ENCODE measurements at places on chromosomes 2 and 18.

GRCh38 chr2:230902180-230902899, 22.7 kb downstream of the GPR55 start:
- peak; percentile 65 for DNase-seq

- DNase-seq: no peak
Measured at GRCh38 chr2:119011162-119011909, 69.3 kb downstream of the MARCO start.

DNA sequence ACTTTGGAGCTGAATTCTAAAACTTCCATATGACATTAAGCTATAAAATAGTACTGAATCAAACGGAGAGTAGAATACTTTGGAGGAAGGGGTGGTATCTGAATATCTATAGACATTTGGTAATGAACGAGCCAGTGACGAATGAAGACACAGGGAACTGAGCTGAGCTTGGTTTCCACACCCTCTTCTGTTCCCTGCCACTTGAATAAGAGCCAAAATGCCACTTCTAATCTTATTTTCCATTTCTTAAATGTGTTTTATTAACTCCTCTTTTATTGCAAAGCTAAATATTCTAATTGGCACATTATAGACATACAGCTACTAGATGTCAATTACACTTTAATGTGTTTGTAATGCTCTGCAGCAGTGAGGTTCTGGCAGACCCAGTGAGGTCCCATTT, 76.1 kb downstream of the AFF3 start:
- DNase-seq: no peak

DNA sequence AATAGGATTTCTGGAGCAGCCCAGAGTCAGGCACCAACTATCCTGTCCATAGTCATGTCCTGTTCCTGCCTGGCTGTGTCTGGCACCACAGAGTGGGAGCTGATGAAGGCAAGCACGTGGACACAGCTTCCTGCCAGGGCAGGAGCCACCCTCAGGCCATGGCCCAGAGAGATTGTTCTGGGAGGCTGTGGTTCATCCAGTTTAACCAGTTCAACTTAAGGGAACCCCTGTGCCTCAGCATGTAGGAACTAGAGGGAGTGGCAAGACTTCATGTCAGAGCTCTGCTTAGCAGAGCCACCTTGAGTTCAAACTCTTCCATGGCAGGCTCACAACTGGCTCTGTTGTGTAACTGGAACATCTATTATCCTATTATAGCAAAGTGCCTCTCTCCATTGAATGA, 73.2 kb upstream of the NCKAP5 start:
- DNase-seq: no peak

- DNase-seq: no peak
Measured at GRCh38 chr2:219218732-219219701, at the start of gene ABCB6. Gene ABCB6, minus strand, starts transcription at chr2:219218958. Its CDS starts 285 bp downstream, at chr2:219218673.

GRCh38 chr2:186349508-186349907, 136.6 kb upstream of the ZC3H15 start:
- peak; percentile 1 for DNase-seq

DNA sequence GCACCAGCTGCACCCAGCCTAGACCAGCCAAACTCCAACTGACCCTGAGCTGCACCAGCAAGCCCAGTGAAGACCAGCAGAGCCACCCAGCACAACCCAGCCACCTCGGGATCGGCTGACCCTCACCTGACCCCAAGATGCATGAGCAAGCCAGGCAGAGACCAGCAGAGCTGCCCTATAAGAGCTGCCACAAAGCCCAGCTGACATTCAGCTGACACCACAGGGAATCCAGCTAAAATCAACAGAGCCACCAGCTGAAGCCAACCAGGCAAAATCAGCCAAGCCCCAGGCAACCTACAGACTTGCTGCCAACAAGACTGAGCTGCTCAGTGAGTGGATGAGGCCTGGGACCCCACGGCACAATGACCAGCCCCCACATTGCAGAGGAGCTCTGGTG, 54.6 kb downstream of the CYP27C1 start:
- DNase-seq: no peak

DNA sequence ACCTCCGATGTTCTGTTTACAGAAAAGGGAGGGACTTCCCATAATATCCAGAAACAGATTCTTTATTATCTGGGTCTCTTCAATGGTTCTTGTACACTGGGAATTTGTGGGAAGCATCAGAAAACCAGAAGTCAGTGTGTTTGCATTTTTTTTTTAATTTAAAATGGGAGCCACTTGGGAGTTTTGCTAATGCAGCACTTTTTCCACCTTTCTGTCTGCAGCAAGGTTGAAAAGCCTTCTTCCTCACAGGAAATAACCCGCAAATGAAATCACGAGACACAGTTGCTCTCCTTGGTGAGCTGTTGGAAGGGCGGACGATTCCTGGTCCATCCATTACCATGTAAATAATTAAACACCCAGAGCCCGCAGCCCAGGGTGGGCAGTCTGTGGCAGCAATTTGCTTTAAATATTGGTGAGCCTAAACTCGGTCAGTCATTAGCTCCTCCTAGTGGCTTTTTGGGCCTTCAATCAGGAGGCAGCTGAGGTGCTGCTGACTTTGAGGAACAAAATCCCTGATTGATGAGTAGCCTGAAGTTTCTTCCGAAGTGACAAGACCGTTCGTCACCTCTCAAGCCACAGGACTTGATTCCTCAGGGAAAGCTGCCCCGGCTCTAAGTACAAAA, 471.5 kb downstream of the EPHA4 start:
- DNase-seq: no peak

DNA sequence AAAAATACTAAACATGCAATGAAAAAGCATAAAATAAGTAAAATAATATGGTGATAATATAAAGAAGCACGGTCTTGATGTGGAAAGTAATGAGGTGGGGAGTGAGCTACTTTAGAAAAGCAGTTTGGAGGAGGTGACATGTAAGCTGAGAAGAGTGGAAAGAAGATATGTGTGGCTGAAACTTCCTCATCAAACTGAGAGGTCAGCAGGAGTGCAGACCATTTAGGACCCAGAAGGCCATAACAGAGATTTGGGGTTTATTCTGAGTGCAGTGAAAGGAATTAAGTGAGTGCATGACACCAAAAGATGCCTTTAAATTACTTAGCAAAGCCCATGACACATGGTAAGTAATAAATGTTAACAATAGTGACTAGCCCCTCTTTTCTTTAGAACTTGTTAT, 24.4 kb upstream of the TMEM182 start:
- no peak for DNase-seq

DNA sequence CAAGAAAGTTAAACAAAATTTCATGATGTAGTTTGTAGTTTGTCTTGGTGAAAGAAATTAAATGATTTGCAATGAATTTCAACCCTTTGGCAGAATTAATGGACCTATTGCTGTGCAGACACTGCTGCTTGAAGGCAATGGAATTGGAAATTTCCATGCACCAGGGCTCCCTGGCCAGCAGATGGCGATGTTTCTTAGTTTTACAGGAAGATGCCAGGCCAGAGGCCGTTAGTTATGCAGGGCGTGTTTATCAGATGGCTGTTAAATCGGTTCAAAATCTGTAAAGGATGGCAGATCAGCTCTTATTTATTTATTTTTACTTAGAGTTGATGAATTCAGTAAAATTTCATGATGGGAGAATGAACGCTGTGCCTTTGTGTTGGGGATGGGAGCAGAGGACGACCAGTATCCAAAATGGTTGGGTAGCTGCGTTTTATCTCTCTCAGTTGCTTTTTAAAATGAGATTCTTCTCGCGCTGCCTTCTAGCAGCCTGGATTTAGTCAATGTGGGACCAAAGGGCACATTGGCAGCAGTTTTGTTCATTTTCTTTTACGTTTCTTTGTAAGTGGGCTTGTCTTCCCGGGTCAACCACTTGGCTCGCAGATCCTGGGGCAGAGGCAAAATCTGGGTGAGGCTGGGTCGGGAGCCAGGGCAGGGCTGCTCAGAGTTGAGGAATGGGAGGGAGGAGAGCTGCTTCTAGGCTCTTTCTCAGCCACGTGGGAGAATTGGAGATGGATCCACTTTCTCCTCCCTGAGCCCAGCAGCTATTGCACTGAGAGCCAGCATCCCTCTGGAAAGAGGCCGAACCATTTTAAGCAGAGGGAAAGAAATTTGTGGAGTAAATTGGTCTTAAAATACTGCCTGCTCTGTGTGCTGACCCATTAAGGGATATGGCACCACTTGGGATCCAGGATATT, 344.0 kb downstream of the PIK3C3 start:
- peak; percentile 24 for DNase-seq

GRCh38 chr2:13821255-13821880, 811.1 kb upstream of the LRATD1 start:
- DNase-seq: no peak

GRCh38 chr2:65062843-65063825, 6.9 kb downstream of the CEP68 start:
- no peak for DNase-seq

- peak; percentile 88 for DNase-seq
Measured at GRCh38 chr18:62979176-62979575, 263.8 kb downstream of the PHLPP1 start.

GRCh38 chr2:208607694-208608093, 201.1 kb downstream of the PTH2R start:
- no peak for DNase-seq

DNA sequence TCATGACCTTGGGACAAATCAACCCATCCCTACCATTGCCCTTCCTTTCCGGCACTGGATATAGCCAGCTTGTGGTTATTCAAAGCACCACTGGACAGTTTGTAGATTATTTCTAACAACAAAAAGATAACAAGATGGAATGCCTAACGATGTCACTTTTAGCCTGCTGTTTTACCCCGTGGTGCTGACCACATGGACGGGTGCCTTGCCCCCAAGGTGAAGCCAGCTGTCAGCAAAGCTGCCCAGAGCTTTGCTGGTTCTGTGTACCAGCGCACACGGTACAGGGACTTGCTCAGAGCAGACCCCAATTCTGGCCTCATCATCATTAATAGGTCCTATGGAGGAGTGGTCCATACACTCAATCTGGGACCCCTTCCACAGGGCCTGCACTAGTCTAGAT, 118.2 kb downstream of the MTCL1 start:
- DNase-seq: no peak

DNA sequence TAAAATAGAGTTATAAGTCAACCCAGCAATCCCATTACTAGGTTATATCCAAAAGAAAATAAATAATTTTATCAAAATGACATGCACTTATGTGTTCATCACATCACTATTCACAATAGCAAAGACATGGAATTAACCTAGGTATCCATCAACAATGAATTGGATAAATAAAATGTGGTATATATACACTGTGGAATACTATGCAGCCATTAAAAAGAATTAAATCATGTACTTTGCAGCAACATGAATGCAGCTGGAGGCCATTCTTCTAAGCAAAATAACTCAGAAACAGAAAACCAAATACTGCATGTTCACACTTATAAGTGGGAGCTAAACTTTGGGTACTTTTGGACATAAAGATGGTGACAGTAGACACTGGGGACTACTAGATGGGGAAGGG, 626.0 kb downstream of the ADCYAP1 start:
- DNase-seq: no peak

DNA sequence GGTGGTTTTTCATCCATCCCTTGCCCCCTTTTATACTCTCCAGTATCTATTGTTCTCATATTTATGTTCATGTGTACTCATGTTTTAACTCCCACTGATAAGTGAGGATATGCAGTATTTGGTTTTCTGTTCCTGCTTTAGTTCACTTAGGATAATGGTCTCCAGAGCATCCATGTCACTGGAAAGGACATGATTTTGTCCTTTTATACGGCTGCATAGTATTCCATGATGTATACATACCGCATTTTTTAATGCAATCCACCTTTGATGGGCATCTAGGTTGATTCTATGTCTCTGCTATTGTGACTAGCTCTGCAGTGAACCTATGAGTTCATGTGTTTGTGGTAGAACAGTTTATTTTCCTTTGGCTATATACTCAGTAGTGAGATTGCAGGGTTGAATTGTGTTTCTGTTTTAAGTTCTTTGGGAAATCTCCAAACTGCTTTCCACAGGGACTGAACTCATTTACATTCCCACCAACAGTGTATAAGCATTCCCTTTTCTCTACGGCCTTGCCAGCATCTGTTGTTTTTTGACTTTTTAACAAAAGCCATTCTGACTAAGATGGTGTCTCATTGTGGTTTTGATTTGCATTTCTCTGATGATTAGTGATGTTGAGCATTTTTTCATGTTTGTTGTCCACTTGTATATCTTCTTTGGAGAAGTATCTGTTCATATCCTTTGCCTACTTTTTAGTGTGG, 420.2 kb downstream of the THSD7B start:
- DNase-seq: no peak

- DNase-seq: no peak
Measured at GRCh38 chr2:122736279-122736678, 980.8 kb downstream of the TSN start.

DNA sequence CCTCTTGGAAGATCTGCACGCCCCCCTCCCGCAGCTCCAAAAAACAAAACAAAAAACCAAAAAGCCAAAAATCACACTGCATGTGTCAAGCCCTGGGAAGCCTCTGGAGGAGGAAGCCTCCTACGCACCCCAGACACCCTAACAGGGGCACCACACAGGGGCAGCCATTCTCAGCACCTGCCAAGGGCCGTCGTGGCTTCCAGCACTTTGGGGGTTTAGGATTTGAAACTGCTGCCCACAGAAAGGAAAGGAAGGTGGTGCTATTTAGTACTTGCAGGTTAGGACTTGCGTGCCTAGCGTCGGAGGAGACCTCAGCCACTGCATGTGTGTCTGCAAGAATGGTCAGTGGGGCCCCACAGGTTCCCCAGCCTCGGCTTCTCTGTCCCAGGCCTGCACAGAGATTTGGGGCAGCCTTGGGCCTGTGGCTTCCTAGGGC, 419 bp upstream of the GPR55 start:
- no peak for DNase-seq

DNA sequence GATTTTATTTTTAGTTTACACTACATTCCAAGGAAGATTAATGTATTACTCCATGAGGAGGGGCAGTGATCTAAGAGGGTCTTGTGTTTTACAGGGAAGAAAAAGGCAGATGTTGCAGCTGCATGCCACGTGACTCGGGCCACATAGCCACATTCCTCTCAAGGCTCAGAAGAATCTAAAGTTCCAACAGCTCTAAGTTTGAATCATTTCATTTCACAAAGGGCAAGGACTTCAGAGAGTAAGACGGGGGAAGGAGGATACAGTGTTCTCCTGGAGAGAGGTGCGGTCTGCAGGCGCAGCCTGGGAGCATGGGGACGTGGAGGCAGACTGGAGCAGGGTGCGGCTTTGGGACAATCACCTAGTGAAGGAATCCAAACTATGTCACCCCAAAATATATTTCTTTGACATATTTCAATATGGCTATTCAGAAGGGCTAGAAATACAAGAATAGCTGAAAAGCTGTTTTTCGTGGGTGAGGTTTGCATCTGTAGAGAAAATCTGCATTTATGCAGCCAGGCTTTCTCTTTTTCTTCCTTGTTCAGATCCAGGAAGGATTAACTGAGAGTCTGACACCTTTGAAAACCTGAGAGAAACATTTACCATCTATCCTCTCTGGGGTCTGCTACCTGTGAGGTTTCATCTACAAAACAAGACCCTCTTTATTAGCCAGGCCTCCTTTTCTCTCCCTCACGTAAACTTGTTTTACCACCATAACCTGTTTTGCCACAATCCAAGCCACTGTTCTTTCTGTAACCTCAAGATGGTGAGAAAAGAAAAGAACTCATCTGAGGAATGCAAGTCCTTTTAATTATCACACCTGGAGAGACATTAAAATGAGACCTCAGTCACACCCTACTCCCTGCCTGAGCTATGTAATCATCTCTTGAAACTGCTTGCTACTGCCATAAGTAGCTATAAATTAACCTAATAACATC, 165.1 kb upstream of the NDUFV2 start:
- no peak for DNase-seq
